HTR-8/SVneo (cell line): ENCODE measurements at places on chromosomes 7 and 10.
A peak's percentile ranks its signal among the peaks of the same experiment; 100 is the strongest.

GRCh38 chr10:16954280-16955030 lies 137.2 kb upstream of the RSU1 start:
- DNase-seq = no peak

DNA sequence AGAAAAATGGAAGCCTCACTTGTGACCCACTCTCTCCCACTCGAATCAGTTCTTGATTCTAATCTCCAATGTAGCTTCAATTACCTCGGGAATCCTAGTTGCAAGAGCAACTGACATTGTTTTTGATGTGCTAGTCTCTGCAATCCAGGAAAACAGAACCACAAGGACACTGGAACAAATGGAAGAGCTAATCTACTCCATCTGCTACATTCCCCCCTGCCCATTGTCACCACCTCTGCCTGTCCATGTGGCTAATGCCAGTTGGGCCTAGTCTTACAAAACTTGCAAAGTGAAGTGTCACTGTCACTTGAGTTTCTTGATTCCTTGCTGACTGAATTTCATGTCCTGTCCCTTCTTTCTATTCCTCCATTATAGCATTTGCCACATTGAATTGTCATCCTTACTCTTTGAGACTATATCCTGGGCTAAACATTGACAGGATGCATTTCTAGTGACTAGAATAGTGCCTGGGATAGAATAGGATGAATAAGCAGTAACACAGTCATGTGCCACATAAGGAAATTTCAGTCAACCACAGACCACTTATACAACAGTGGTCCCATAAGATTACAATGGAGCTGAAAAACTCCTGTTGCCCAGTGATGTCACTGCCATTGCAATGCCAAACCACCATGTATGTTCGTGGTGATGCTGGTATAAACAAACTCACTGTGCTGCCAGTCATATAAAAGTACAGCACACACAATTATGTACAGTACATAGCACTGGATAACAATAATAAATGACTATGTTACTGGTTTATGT lies 13.5 kb downstream of the GCC1 start:
- DNase-seq = no peak

DNA sequence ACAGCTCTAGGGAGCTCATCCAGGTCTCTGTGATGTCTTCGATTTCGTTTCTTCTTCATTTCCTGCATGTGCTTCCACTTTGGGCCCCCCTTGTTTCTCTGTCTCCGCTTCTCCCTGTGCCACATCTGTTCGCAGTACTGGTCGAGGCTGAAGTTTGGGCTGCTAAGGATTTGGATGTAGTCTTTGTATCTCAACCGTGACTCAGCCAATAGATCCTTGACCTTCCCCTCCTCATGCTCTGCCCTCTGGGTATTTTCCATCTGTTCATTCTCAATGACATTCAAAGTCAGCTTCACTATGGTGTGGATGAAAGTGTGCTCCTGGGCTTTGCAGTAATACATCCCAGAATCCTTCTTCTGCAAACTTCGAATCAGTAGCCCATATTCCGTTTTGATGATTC lies 187.4 kb downstream of the SEMA3D start:
- DNase-seq = no peak

DNA sequence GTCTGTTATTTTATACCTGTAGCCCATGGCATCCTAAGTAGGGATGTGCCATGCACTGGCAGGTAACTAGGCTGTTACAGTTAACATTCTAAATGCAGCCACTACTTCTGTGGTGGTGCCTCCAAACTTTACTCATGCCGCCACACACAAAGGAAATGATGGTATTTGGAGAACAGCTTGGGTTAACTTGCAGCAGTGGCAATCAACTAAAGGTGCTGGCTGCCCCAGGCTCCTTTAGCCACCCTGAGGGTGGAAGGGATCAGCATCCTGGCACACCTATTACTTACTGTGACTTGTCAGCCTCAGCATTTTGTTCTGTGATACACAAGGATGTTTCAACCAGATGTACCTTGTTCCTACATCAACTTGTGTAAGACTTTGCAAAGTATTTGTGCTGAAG lies 221.8 kb upstream of the PPP1R3A start:
- no peak for DNase-seq

GRCh38 chr10:122510326-122510725 lies 49.0 kb downstream of the HTRA1 start:
- no peak for DNase-seq

GRCh38 chr10:88179831-88180230 lies 316.4 kb downstream of the PTEN start:
- DNase-seq = no peak

DNA sequence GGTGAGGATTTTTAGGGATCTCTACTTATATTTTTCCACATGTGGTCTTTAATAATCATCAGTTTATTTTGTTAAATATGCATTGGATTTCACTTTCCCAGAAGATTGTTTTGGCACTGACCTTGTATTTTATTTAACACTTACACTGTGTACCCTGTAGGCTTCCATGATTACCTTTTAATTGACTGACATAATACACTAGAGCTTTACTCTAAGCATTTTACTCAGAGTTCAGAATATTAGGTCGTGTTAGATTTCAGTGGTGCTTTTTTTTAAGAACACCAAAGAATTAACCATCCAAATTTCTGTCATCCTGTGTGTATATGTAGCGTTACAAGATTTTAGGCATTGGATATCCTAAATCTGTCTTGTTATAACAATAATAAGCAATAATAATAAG lies 23.1 kb downstream of the CASD1 start:
- DNase-seq = no peak

DNA sequence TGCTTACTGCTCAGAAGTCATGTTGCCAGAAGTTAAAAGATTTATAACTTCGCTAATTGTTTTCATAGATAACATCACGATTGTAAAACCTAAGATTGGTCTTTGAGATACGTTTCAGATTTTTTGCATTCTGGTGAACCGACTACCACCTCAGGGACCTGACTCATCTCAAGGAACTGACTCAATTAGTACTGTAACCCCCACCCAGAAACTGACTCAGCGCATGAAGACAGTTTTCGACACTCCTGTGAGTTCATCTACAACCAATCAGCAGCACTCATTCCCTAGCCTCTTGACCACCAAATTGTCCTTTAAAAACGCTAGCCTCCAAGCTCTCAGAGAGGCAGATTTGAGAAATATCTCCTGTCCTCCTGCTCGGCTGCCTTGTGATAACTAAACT lies 72.3 kb downstream of the ELMO1 start:
- DNase-seq = no peak

GRCh38 chr10:61887772-61888171 lies 13.7 kb upstream of the ARID5B start:
- DNase-seq = no peak

GRCh38 chr10:31340343-31340742 lies 21.3 kb downstream of the ZEB1 start:
- no peak for DNase-seq

GRCh38 chr10:99537086-99537988 lies 4.6 kb downstream of the NKX2-3 start:
- no peak for DNase-seq

GRCh38 chr10:6558272-6558671 lies 21.8 kb downstream of the PRKCQ start:
- DNase-seq = no peak

GRCh38 chr10:120735773-120736371 lies 115.3 kb upstream of the WDR11 start:
- DNase-seq = peak; percentile 4

- no peak for DNase-seq
Measured at GRCh38 chr7:5701085-5701914, 80.2 kb downstream of the RNF216 start.

DNA sequence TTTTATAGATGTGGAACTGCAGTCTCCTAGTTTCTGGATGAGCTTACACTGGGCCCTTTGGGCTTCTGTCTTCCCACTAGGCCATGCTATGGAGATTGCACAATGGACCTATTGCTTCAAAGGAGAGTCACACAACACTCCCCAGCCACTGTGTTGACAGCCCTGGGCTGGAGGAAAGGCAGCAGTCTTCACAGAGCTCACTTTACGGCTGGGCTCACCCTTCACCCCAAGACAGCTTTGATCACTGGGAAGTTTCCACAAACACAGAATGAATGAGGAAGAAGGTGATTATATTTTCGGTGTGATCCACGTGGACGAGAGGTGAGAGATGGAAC lies 92.7 kb upstream of the GDF10 start:
- no peak for DNase-seq

GRCh38 chr10:75024971-75025523 lies 86.4 kb upstream of the SAMD8 start:
- no peak for DNase-seq

DNA sequence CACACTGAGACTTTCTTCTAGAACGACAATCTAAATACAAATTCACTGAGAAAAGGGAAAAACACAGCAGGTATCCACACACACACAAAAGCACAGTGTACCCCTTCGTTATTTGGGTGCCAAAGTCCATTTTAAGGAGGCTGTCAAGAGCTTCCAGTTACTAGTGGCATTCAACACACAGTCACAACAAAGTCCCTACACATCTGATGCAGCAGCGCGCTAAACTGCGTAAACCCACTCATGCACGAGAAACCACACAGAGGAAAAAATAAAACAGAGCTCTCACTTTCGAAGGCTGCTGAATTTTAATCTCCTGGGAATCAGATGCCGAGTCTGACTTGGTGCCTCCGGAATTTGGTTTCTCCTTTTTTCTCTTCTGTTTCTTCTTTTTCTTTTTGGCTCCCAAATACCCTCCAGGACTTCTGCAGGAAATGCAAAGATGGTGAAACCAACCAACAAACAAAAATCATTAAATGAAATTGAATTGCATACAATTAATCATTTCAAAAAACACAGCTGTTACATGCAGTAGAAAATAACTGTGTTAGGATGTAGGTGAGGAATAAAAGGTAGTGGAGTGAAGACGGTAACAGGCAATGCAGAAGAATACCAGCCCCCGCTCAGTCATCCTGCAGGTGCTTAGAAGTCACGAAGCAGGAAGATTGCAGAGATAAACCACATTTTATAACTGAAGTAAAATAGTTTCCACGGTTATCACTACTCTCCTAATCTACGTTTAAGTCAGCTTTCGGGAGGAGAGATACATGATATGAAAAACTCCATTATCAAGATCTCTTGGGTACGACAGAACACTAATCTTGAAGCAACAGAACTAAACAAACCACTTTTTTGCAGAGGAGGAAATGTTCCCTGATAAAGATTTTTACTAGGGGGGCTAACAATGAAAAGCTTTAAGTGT lies 27.1 kb downstream of the NMT2 start:
- no peak for DNase-seq

DNA sequence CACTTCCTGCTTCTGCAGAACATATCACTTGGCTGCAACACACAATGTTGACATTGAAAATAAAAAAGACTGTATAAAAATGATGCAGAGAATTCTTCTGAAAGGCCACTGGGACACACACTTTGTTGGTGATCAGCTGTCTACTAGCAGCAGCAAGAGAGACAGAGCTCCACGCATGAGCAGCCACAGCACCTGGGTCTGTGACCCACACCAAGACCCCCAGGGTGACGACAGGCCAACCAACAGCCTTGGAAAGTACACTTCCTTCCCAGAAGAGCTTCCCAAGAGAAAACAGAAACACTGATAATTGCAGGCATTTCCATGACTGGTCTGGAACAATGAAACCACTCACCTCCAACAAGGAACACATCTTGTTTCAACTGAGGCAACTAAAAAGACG lies 239.0 kb downstream of the DIP2C start:
- no peak for DNase-seq

GRCh38 chr10:3046981-3047547 lies 20.3 kb upstream of the PFKP start:
- no peak for DNase-seq

DNA sequence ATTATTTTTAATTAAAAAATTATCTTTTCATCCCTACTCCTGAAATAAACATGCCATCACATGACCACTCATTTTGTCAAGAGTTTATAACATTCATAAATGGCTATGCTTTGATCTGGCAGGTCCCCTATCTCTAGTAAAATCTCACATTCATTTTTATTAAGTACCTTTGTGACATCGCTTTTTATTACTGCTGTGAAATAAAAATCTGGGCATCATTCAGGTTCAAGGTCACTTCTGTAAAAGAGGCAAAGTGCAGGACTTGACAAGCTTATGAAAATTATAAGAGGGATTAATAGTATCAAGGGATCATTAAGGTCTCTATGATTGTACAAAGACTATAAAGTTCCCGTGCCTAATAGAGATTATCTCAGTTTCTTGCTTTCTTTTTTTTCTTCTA lies 416.8 kb upstream of the SEMA3A start:
- DNase-seq = no peak

- no peak for DNase-seq
Measured at GRCh38 chr10:48485711-48486110, 119.2 kb downstream of the ARHGAP22 start.

GRCh38 chr7:19920166-19920565 lies 146.7 kb upstream of the TMEM196 start:
- DNase-seq = no peak

- no peak for DNase-seq
Measured at GRCh38 chr10:48331436-48331835, 25.0 kb downstream of the MAPK8 start.

DNA sequence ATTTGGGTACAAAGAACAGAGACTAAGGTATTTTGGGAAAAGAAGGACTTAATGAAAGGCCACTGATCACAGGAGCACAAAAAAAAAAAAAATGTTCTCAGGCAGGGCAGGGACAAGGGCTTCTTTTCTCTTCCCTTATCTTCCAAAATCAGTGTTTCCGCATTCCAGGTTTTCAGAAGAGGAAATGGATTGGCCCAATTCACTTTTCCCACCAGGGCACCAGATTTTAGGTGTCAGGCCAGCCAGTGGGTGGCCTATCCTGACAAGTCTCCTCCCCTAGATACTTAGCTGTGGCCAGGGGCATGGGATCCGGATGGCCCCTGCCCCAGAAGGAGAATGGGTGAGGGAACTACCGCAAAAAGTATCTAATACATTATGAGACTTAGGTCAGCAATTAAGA lies 88.9 kb upstream of the WAC start:
- DNase-seq = no peak

DNA sequence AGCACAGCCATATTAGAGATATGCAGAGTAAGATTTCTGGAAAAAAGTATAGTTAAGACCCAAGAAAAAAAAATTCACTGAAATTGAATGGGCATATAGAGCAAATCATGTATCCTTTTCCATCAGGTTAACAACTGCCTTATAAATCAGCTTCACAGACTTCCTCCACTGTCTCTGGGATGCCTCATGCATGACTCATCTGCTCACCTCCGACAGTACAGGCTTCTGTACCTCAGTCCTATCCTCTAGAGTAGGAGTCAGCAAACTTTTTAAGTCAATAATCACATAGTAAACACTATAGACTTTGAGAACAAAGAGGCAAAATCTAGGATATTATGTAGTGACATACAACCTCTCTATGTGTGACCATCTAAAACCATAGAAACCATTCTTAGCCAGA lies 211.6 kb upstream of the SP8 start:
- no peak for DNase-seq

DNA sequence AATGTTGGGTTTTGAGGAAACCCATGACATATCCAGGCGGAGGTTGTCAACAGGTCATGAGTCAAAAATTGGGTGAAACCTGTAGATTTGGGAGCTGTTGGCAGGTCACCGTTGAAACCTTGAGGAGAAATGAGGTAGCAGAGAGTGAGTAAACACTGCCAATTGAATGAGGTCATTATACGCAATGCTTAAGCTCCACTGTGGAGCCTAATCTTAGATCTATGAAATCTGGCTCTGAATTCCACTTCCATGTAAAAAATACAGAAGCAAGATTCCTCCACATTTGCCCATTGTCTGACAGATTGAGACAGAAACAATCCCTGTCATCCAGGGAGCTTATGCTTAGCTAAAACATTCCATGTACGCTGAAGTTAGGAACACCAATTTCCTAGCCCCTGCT lies 76.0 kb upstream of the IL6 start:
- DNase-seq = no peak

GRCh38 chr7:112207765-112208164 lies 1.3 kb downstream of the ZNF277 start:
- DNase-seq = no peak
